Body of pancreas (tissue), 4 donors: ENCODE measurements at places on chromosomes 6 and 20.

- H3K36me3 ChIP-seq = no peaks in the 10 kb centered on the region
- DNase-seq = no peak
- H3K4me1 ChIP-seq = no peaks in the 10 kb centered on the region
- H3K4me3 ChIP-seq = no peak overlapping the region
Measured at GRCh38 chr6:32718879-32719278, 22.3 kb upstream of the HLA-DQA2 start.

DNA sequence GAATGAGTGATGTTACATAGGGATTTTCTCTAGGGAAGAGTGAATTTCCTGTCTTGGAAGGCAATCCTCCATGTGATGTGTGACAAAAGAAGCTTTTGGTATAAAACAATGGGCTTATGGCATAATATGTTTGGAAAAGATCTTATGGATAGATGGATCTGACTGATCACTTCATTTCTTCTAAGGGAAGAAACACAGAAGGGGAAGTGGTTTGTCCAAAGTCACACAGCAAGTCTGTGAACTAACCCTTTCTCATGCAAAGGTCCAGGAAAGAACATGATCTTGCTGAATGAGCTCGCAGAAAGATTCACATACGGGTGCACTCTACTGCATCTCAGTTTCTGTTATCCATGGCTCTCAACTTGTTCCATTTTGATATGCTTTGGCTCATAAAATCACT, 575.9 kb upstream of the JAG1 start:
- H3K4me1 ChIP-seq = no peaks in the 10 kb centered on the region
- H3K27ac ChIP-seq = no peak overlapping the region
- H3K4me3 ChIP-seq = no peak overlapping the region
- DNase-seq = no peak

GRCh38 chr6:81996414-81996813, 243.9 kb upstream of the TENT5A start:
- no peaks in the 10 kb centered on the region for H3K36me3 ChIP-seq
- H3K4me3 ChIP-seq = no peak overlapping the region
- DNase-seq = no peak
- H3K27me3 ChIP-seq = no peaks in the 10 kb centered on the region

DNA sequence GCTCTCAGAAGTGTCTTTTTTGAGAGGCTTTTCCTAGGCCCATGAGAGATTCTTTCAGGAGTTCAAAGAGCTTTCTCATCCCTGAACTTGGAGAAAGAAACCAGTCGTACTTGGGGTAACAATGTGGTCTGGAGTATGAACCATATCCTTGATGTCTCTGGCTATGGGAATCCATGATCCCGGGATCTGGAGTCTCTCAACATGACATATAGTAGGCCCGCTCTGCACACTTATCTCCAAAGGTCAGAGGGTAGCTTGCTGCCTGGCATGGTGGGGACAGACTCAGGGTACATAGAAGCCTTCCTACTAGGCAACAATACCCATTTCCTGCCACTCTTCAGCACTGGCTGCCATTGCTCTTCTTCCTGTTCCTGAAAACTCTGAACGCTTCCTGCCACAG, 42.2 kb upstream of the NFATC2 start:
- DNase-seq = no peak
- H3K4me3 ChIP-seq = no peak overlapping the region
- no peaks in the 10 kb centered on the region for H3K36me3 ChIP-seq
- H3K27ac ChIP-seq = no peak overlapping the region
- no peaks in the 10 kb centered on the region for H3K4me1 ChIP-seq

DNA sequence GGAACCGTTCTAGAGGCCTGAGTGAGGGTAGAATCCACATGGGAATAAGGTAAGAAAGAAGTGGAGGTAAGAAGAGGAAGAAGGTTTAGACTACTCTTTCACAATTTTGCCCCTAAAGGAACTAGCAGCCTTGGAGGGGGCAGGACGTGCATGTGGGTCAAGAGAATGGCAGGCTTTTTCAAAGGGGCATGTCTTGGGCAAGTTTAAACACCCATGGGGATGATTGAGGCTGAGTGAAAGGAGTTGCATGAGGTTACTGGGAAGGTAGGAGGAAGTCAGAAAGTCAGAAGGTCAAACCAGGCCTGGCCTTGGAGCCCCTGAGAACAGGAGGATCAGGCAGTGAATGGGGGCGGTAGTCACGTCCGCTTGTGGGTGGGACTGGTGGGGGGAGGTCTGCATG, 10.2 kb downstream of the ADA start:
- H3K27ac ChIP-seq = no peak overlapping the region
- DNase-seq = no peak
- H3K36me3 ChIP-seq = no peaks in the 10 kb centered on the region
